ENCODE measurements at places on chromosomes 6 and 20. TPM values are rescaled to one million over a fixed set of nuclear protein-coding genes. Genes with fewer than 3 reads are reported as not detected.

Gene COL12A1
- 277 TPM for total RNA-seq

Gene MAS1
- 0.10 TPM for total RNA-seq

Gene LPA
- 0.60 TPM for total RNA-seq

Gene BPI
- not detected for total RNA-seq

Gene CDSN
- total RNA-seq: not detected

Gene SIM1
- total RNA-seq: 0.12 TPM

Measured in ovary (tissue), 10 donors.